Fibroblast of skin of right biceps (primary cell): ENCODE measurements at places on chromosomes 6 and 20.
A peak's percentile ranks its signal among the peaks of the same experiment; 100 is the strongest.

GRCh38 chr6:115360602-115361325, 699.9 kb downstream of the FRK start:
- DNase-seq, result no peak

- peak; percentile 14 for DNase-seq
These were observed 42.6 kb downstream of the BMP7 start for GRCh38 chr20:57223648-57224489.

DNA sequence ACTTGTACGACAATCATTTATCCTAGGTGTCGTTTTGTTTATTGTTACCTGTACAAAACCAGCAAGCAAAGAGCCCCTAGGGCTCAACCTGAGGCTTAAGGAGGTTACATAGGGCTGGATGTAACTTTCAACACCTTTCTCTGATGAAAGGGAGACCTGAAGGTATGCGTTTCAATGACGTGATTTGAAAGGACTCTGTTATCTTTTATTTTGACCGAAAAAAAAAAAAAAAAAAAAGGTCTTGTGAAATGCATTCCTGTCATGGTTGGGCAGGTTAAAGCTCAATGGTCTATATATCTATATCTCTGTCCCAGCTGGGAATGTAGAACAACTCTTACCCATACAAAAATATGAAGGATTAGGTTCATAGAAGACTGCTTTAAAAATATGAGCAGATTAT, 78.7 kb upstream of the SASH1 start:
- DNase-seq, result no peak

DNA sequence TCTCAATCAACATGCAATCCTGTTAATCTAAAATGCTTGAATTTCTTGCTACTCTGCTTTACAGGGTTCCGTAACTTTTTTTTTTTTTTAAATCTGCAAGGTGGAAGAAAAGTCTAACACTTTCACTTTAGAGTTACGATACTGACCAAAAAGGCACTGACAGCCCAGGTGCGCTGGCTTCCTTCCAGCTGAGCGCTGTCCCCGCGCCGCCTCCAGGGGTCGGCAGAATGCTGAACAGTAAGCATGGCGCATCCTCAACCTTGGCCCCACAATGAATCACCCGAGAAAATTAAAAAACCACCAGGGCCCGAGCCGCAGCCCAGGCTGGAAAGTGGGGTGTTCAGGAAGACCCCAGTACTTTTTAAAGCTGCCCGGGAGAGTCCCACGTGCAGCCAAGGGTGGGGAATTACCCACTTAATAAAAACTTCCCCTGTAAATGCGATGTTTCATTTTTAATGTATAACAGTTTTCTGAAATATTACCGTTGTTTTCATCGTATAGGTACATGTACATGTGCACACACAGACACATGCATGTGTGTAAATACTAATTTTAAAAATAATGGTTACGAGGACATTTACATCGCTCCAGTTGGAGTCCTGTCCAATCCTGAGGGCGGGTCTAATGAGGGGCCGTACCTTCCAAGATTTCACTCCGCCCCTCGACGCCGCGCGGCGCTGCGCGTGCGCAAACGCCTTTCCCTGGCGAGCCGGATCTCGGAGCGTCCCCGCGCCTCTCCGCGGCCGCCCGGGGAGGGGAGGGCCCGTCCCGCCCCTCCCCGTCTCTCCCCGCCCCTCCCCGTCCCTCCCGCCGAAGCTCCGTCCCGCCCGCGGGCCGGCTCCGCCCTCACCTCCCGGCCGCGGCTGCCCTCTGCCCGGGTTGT, at the start of gene GINM1:
Gene GINM1 (plus strand): TSS at position 849 of the 883 bp plus-strand sequence. CDS start 40 bp downstream, outside the sequence.
- peak; percentile 94 for DNase-seq

- DNase-seq, result no peak
These were observed 132.4 kb upstream of the MAFB start for GRCh38 chr20:40821429-40821828.

DNA sequence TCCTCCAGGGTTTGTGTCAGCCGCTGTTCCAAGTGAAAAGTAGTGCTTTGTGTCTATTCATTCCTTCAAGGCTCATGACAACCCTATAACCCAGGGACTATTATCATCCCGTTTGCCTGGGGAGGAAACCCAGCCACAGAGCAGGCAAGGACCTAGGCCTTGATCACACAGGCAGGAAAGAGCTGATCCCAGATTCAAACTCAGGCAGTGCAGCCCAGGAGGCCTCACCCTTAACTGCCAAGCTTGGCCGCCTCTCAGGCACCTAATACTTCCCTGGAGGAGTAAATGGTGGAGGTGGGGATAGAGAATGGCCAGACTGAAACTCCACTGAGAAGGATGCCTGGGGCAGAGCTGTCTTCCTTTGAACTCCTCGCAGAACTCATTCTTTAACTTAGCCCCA, 215.1 kb upstream of the QKI start:
- DNase-seq, result no peak

DNA sequence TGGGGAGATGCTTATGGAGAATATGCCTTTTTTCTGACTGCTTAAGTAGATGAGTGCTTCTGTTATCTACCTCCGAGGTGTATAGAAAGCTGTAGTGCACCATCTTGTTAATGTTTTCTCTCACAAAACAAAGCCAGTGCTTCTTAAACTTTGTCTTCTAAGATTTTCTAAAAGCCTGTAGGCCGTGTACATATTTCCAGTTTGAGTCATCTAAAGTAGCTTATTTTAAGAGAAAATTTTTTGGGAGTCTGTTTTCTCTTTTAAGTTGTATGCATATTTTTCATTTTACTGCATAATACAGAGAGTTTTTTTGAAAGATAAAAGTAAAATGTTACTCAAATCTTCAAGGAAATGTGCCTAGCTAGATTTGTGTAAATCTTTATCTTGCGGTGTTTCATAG, 151.7 kb downstream of the GRIK2 start:
- DNase-seq, result peak; percentile 9

DNA sequence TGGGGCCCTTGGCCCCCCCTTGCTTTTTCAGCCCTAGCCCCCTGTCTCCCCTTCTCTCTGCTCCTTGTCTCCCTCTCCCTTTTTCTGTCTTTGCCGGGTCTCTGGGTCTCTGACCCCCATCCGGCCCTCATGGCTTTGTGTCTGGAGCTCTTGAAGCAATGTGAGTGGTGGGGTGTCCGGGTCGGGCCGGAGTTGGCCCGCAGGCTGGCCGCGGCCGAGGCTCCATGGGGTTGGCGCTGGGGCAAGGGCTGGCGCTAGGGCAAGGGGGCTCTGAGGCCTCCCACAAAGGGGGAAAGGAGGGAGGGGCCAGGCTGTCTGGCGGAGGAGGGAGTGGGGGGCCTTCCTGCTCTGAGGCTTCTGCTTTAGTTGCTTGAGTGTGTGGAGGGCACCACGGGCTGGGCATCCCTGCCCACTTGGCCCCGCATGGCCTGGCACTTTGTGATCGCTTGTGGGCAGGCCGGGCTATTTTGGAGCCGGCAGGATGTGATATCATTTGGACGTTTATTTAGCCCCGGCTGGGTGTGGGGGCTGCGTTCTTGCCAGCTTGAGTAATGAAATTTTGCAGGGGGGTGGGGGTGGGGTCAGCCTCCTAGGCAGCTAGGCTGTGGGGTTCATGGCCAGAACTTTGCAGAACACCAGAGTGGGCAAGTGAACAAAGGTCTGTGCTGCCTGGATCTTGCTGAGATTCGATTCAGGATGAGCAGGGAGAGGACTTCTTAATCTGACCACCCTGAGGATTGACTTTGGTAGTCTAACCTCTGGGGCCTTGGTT, 78.7 kb upstream of the MYL9 start:
- DNase-seq, result peak; percentile 79

DNA sequence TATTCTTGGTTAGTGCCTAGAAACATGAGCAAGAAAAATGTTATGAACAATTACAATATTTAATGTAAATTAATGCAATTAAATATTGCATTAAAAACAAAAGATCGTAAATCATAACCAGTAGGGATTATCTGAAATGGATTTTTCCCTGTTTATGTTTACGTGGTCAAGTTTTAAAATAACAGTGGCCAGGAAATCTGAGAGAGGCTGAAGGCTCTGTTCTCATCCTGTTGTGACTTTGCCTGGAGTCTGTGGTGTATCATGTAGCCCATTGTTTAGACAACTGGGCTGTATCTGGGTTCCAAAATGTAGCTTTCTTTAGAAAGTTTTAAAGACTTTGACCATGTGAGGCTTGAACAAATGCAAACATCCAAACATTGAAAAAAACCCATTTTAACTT, 2.4 kb downstream of the MYO6 start:
- no peak for DNase-seq

GRCh38 chr6:52691718-52692117, 20.8 kb downstream of the TMEM14A start:
- DNase-seq, result peak; percentile 5

- DNase-seq, result no peak
These were observed 111.8 kb downstream of the PERP start for GRCh38 chr6:137995371-137995770.

- no peak for DNase-seq
These were observed 55.4 kb downstream of the HS3ST5 start for GRCh38 chr6:114287461-114287860.

DNA sequence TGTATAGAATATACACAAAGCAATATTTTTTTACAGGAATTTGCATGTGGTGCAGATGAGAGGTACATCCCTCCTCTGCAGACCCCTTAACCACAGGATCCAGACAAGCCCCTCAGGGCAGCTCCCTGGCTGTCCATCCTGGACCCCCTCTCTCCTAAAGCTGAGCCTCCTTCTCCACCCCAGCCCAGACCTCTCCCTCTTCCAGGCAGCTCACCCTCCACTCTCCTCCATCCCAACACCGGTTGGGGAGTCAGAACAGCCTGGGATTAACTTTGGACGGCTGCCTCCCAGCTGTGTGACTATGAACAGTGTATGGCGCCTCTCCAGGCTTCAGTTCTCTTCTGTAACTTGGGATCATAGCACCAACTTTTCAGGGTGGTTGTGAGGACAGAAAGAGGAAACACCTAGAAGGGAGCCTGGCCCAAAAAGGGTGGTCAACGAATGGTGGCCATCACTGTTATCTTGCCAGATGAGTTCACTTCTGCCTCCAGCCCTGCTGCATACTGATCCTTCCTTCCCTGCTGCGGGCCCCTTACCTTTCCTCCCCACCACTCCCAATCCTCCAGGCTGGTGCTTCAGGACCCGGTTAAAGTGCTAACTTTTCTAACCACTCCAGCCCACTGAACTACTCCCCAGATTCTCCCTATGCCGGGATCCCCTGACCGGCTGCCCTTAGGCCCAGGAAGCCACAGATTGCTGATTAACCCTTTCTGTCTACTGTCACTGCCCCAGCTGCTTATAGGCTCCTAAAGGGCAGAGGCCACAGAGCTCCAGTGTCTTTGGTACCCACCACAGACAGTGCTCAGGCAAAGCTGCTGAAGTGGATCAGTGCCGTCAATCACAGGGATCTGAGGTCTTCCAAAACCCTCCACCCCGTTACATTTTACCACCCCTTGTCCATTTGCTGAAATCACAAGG, 55.9 kb downstream of the GPR6 start:
- no peak for DNase-seq

GRCh38 chr6:125784365-125784764, 6.4 kb upstream of the NCOA7 start:
- peak; percentile 76 for DNase-seq
